Frontal cortex (tissue), 4 donors: ENCODE measurements at places on chromosomes 3 and 15. TPM values are rescaled to one million over a fixed set of nuclear protein-coding genes. Genes with fewer than 3 reads are reported as not detected.

The TCTA gene
- total RNA-seq = 11.0 TPM

The NIT2 gene
- 8.6 TPM for total RNA-seq

The ERC2 gene
- 77.9 TPM for total RNA-seq

DNA sequence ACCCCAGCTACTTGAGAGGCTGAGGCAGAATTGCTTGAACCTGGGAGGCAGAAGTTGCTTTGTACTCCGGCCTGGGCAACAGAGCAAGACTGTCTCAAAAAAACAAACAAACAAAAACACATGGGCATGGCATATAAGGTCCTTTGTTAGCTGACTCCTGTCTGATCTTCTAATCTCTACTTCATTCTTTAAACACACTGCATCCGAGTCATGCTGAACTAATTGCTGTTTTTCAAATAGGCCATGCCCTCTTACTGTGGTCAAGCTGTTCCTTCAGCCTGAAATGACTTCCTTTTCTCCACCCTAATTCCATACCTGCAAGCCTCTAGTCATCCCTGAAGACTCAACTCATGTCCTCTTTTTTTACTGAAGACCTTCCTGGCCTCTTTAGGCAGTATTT, 22.3 kb upstream of the SLMAP start:
- DNase-seq = no peak

GRCh38 chr3:197027151-197027895, 2.3 kb downstream of the MELTF start:
- peak; percentile 19 for DNase-seq

DNA sequence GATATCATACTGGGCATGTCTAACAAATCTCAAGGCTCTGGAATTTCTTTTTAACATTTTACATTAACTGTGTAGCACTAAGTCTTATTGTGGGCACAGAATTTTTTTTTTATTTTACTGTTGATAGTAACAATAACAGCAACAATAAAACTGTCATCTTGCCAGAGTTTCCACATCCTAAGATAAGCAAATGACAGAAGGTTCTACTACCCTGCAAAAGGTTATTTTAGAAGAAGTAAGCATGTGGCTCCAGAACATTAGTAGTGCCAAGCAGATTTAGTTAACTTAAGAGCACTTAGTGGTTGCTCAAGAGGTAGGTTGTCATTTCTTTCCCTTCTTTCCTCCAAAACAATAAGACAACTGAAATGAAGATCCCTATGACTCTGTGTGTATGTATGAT, 743.0 kb upstream of the CBLB start:
- no peak for DNase-seq

DNA sequence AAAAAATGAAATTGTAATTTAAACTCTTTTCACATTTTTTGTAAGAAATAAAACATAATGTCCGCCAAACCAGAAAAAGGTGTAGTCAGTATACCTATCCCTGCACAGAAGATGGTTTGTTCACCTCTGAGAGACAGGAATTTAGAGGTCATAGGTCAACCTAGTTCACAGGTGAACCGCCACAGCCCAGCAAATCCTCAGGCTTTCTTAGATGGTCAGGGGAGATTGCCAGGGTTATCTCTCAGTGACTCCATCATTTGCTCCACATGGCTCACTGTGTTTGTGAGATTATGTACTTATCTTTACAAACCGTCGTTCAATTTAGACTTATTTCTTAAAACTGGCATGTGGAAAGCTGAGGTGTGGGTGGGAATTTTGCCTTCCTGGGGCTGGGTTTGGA, 264.2 kb downstream of the GABRG3 start:
- no peak for DNase-seq
